GM04504 (cell line): ENCODE measurements at places on chromosomes 16 and 17.

GRCh38 chr16:19882186-19882585 lies 2.5 kb downstream of the GPRC5B start:
- DNase-seq: no peak

DNA sequence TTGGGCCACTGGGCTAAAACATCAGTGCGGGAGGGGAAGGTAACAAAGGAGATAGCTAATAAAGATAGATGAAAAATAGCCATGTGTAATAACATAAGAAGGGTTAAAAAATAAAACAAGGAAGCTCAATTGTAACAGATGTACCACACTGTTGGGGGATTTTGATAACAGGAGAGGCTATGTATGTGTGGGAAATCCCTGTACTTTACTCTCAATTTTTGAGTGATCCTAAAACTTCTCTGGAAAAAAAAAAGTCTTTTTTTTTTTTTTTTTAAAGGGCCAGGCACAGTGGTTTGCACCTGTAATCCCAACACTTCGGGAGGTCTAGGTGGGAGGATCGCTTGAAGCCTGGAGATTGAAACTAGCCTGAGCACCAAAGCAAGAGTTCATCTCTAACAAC lies 1.9 kb upstream of the MMD start:
- no peak for DNase-seq

DNA sequence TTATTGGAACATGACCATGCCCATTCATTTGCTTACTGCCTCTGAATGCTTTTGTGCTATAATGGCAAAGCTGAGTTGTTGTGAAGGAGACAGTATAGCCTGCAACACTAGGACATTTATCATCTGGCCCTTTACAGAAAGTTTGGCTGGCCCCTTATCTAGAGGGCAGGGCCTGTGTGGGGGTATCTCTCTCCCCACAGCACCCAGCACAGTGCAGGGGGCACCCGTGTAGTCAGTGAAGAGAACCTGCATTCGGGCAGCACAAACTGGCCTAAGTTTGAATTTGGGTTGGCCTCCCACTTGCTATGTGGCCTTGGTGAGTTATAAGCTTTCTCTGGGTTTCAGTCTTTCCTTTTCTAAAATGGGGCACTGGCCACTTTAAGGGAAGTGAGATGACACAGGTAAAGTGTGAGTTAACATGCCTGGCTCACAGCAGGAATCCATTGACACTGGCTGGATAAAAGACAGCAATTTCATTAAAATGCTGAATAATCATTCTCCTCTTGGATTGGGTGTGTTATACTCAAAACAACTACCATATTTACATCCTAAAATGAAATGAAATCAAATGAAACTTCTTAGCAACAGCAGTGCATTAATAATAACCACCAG lies 12.1 kb downstream of the UBE2O start:
- DNase-seq: no peak

GRCh38 chr16:84647828-84648594 lies at the start of gene KLHL36:
Gene KLHL36, plus strand, starts transcription at chr16:84648511. Its CDS starts 2,357 bp downstream, at chr16:84650868.
- DNase-seq: no peak

DNA sequence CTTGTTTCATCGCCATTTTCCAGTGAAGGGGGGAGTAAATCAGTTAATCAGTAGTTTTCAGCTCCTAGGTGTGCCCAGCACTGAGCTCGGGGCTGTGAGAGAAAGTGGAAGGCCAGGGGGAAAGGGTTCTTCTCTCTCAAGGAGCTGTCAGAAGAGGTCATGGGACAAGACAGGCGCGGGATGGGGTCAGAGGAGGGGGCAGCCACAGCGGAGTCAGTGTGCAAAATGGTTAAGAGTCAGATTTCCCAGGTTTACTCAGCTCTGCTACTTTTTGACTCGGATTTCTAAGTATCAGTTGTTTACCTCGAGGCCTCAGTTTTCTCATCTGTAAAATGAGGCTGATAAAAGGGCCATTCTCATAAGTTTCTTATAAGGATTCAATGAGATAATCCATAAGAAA lies 4.3 kb upstream of the XYLT1 start:
- DNase-seq: no peak
